ENCODE measurements at places on chromosomes 6 and 20.

DNA sequence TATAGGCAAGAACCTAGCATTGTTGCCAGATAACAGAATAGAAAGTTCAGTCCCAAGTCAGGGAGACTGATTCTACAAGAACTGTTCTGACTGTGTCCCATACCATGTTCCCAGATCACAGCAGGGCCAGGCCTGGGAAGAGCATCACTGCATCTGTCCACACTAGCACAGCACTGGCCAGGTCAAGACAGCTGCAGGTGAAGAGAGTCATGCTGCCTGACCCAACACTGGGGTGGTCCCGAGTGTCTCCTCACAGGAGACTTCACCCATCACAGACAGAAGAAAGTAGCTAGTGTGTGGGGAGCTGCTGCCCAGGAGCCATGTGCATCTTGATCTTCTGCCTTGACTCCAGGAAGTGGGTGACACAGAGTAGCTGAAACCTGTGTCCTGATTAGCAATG, 1.3 kb upstream of the CST9L start:
- no peak for DNase-seq

DNA sequence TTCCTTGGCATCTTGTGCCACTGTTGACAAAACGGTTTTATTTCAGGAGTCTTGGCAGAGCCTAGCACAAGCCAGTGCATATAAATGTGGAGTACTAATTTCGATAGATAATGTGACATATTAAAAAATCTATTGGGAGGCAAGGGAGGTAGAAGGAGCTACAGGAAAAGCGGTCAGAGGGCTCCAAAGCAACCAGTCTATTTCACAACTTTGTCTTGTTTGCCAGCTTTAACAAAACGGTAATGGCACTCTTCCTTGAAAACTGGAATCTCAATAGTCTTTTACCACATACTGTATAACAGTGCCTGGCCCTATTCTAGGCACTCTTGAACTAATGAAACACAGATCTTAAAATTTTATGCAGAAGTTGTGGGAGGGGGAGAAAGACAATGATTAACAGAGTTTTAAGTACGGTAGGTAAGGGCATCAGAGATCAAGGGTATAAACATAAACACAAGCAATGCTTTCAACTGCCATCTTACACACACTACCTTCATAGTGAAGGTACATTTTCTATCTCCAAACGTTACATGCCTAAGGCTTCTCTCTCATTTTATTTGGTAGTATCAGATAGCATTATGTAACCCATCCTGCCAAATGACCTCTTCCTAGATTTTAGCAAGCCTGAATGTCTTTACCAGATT, 33.5 kb upstream of the SYNCRIP start:
- peak; percentile 8 for DNase-seq

DNA sequence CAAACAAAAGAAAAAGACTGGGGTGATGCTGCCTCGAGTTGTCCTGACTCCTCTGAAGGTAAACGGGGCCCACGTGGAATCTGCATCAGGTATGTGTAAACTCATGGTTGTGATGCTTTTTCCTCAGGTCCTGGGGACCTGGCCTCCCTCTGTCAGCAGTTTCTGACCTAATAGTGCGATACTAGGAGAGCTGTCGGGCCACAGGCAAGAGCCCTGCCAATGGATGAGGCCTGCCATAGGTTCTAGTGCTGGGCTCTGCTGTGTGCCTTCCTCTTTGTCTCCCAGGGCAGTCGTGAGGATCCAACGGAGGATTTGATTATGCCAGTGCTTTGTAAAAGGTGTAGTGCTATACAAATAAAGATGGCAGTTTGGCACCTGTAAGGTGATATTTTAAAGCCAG, 71.2 kb downstream of the ASXL1 start:
- DNase-seq = no peak

DNA sequence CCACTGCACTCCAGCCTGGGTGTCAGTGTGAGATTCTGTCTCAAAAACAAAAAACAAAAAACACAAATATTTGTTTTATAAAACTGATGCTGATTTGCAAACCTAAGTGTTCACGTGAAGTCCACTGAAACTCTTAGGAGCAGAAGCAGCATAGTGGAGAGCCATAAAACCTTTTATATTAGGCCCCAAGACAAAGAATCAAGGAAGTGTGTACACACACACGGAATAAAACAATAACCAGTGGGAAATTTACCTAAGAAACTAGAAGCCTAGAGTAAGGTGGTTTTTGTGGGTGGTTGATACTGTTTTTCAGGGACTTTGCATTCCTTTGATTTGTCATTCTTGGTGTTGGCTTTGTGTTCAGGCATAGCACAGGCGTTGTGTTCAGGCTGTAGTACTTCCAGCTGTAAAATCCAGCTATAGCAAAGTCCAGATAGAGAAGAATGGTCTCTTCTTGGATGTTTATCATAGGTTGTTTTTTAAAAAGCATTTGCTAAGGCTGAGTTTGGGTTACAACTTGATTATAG, 61.3 kb downstream of the ATRN start:
- no peak for DNase-seq

DNA sequence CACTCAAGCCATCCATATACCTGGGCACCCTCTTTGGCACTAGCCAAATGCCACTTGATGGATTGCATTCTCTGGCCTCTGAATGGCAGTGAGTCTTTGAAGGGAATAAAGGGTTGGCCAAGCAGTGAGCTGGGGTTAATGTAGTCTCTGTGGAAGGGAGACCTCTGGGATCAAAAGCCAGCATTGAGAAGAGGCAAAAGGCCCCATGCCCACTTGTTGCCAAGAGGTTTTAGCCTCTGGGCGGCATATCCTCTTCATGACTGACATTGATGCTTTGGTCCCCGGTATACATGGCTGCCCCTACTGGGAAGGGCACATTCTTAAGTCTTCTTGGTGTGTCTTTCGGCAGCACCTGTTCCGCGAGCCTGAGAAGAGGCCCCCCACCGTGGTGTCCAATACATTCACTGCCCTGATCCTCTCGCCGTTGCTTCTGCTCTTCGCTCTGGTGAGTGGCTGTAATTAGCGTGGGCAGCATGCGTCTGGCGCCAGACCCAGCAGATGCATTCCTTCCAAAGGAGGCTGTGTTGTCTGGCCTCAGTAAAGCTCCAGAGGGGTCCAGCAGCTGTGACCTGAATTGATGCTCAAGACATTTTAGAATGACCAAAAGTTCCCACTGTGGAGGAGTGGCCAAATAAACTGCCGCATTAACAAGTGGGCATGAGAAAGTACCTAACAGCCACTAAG, 29.5 kb downstream of the GHRH start:
- peak; percentile 84 for DNase-seq

GRCh38 chr20:40008177-40008576, 680.9 kb downstream of the MAFB start:
- DNase-seq = no peak

GRCh38 chr6:158825038-158825950, 6.1 kb upstream of the EZR start:
- no peak for DNase-seq

DNA sequence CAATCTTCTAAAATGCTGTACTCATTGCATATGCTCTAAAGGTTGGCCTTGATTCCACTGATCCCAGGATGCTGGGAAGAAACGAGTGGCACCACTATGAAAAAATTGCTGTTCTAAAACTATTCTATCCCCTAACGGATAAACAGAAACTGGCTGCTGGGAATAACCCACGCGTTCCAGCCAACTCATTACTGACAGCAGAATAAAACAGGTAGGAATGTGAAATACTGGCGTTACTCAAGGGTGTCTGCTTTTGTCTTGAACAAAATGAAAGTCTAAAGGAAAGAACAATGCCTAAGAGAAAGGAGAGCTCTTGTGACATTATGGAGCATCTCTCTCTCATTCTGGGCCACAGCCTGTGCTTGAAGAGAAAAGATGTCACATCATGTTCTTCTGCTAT, 26.1 kb downstream of the GPR63 start:
- no peak for DNase-seq

GRCh38 chr6:45741437-45742171, 274.1 kb downstream of the CLIC5 start:
- DNase-seq = no peak

DNA sequence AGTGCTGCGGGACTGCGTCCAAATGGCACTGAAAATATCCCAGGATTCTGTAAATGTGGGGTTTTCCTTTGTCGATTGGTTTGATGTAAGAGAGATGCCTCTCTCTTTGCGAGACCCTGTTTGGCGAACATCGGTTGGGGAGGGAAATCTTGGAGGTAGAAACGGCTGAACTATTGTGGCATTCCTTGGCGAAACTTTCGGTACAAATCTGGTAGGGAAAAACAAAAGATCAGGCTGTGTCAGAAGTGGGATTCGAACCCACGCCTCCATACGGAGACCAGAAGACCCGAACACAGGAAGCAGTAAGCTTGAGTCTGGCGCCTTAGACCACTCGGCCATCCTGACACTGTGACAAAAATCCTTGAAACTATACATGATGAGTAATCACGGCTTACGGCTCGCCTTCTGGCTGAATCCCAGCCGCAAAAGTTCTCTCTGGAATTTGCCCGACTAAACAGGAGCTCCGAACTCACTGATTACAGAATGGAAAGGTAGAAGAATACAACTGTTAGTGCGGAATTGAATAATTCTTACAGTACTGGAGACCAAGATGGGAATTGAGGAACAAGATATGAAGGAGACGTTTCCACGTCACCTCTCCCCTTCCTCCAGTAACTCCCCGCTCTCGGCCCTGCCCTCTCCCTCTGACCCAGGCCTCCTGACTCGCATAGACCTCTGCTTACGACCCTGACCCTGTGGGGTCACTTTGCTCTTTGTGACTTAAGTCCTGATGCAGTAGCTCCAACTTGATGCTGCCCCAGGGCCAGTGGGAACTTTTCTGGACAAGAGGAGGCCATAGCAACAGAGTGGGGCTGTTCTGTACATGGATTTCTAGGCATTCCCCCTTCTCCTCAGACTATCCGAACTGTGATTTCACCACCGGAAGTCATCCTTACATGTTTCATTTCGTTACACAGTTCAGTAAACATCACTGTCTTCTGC, 132.8 kb upstream of the ZNF184 start:
- peak; percentile 79 for DNase-seq

Data from NCI-H69 (cell line).